ENCODE measurements at places on chromosomes 12 and 14.

DNA sequence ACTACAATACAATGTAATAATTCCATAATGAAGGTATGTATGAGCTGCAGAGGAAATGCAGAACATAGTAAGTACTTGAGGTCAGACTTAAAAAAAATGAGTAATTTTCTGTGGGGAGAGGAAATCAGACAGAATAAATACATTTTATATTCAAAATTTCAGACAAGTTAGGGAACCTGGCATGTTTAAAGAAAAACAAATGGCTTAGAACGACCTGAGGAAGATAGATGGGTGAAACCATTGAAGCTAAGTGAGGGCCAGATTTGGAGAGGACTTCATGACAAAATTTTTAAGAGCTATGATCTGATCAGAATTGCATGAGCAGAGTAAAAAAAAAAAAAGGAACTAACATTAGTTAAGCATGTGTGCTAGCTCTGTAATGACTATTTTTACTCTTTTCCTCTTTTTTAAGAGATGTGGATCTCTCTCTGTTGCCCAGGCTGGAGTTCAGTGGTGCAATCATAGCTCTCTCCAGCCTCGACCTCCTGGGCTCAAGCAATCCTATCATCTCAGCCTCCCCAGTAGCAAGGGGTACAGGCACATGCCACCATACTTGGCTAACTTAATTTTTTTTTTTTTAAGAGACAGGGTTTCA is 157.6 kb upstream of the PDE3A start:
- DNase-seq, result no peak

- peak; percentile 17 for DNase-seq
Measured at GRCh38 chr12:124397807-124398577, 103.1 kb downstream of the RFLNA start.

DNA sequence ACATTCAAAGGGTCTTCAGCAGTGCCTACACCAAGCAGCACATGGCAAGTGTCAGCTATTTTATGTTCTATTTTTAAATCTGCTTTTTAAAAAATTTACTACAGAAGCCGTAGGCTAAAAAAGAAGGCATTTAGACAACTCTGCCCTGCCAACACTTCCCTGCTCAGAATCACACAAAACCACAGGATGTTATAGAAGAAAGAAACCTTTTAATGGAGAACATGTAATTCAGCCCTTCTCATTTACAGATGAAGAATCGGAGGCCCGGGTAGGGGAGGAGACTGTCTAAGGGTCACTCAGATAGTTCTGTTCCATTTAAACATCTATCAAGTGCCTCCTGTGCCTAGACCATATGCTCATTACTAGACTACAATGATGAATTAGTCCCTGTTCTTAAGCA is 171.8 kb upstream of the NTF3 start:
- DNase-seq, result no peak

- no peak for DNase-seq
Measured at GRCh38 chr14:25546826-25547225, 496.9 kb upstream of the STXBP6 start.

DNA sequence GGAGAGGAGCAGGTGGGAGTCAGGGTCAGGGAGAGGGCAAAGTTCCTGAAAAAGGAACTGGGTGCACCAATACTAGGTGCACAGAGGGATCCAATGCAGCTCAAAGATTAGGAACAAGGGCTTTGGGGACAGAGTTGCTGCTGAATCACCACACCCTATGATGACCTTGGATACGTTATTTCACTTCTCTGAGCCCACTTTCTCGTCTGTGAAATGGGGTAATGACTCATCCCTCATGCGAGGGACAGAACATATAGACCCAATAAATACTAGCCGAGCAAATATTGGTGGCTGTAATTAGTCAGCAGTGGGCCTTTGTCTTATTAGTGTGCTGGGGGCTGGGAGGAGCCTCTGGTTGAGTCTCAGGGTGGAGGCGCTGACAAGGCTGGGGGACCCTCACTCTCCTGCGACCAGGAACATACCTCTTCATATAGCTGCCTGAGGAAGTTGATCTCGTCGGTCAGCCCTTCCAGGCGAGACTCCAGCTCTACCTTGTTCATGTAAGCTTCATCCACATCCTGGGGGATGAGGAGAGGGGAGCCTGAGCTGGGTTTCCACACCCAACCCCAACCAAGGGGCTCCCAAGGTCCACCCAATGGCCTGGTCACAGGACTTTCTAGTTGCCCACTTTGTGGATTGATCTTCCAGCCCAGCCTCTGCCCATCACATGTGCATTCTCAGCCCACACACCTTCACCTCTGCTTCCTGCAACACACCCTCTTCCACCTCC is 4.5 kb downstream of the KRT8 start:
- DNase-seq, result no peak

- DNase-seq, result no peak
Measured at GRCh38 chr12:124019115-124019514, 46.1 kb downstream of the ZNF664 start.

DNA sequence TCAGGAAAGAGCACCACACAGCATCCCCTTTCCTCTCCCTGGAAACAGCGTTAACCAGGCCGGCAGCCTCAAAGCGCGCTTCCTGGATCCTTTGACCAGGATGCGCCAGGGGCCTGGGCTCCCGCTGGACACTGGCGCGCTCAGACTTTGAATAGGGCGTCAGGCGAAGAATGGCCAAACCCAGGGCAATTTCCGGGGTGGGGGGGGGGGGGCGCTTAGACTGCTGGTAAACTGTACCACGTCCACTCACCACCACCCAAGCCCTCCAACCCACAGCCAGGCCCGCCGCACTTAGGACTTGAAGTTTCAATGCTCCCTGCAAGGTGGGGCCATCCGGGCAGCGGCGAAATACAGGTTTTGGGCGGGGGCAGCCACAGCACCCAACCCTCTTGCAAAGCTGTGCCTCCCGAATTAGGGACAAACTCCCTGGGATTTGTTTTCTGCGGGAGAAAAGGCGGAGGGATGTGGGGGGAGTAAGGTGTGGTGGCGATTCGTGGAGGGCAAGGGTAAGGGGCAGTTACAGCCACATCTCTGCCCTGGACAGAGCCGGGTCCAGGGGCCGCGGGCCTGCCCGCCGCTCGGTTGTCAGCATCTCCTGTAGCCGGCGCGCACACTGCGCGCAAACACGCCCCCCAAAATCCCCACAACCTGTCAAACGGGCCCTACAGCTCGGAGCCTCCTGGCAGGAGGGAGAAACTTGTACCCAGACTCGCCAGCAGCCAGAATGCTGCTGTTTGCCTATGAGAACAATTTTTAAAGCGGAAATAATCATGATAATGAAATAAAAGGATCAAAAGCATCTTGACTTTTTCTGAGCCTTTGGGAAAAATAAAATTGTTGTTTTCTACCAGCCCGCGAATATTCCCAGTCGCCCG is 958 bp downstream of the RTN1 start:
- DNase-seq, result no peak

- DNase-seq, result peak; percentile 41
Measured at GRCh38 chr12:104049278-104049902, 597 bp downstream of the GLT8D2 start.

DNA sequence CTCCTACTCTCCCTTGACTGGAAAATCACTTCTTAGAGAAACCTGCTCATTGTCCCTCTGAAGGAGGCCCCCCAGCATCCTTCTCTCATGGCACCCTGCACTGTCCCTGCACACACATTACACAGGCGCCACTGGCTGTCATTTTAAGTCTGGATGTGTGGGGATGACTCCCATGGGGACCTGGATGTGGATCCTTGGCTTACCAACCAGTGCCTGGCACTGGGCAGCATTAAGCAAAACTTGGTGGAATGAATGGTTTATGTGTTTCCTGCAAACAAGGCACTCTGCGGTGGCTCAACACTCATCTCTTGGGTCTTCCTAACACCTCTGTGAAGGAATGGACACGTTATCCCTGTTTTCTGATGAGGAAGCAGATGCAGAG is 162.4 kb downstream of the RBM19 start:
- DNase-seq, result no peak

DNA sequence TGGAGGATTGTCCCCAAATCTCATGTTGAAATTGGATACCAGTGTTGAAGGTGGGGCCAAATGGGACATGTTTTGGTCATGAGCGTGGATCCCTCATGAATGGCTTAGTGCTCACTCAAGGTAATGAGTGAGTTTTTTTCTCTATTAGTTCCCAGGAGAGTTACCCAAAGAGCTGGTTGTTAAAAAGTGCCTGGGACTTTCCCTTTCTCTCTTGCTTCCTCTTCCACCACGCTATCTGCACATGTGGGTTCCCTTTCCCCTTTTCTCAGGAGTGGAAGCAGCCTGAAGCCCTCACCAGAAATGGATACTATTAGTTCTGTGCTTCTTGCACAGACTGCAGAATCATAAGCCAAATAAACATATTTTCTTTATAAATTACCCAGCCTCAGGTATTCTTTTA is 465.4 kb downstream of the FSCB start:
- no peak for DNase-seq

- DNase-seq, result peak; percentile 12
Measured at GRCh38 chr14:65920996-65921395, 508.5 kb downstream of the FUT8 start.

GRCh38 chr12:50287271-50287670 is 4.0 kb upstream of the LIMA1 start:
- no peak for DNase-seq

DNA sequence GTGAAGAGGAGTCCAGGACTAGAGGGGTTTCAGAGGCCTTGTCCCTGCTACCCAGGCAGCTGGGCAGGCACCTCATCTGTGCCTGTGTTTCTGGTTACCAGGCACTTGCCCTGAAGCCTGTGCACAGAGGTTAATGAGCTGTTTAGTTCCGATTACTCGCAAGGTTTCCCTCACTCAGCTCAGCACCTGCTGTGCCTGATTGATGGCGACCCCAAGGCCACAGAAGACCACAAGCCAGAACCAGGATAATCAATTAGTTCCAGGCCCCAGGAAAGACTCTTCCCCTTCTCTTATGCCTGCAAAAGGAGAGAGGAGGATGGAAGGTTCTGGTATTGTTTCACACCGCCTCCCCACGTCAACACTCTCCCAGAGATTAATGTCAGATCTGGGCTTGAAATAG is 88.8 kb upstream of the NOS1 start:
- DNase-seq, result no peak

- no peak for DNase-seq
Measured at GRCh38 chr14:82422230-82422629, 888.6 kb upstream of the SEL1L start.

DNA sequence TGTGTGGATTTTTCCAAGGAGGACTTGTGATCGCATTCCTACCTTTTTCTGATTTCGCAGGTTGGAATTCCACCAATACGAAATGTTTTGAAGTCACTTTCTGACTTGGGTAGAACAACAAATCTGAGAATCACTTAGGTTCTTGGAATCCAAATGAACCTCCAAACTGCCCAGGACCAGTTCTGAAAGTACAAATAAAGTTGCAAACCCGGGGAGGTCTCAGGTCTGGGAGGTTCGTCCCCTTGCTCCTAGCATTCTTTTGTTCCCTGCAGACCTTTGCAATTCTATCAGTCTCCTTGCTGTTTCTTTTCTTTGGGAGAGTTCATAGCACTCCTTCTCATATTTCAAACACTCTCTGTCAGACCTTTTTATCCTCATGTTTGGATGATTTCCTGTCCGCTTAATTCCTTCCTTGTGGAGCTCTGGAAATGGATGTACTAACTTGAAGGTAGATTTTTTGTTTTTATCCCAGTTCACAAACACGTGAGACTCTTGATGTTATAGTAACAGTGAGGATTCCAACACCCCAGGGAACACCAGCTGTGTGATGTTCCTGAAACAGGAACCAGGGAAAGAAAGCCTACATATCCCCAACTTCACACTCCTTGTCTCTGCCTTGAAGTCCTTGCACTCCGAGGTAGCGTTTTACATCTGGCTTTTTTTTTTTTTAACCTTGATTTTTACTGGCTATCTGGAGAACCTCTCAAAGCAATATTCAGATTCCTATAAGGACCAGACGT is 70.6 kb downstream of the TMEM132C start:
- DNase-seq, result no peak

- no peak for DNase-seq
Measured at GRCh38 chr14:80446356-80446755, 235.1 kb upstream of the DIO2 start.

- DNase-seq, result no peak
Measured at GRCh38 chr14:52220924-52221811, 46.3 kb upstream of the PTGDR start.

GRCh38 chr12:58920961-58921861 is 907 bp upstream of the LRIG3 start:
- no peak for DNase-seq

GRCh38 chr12:97118796-97119375 is 211.8 kb downstream of the NEDD1 start:
- DNase-seq, result no peak

- DNase-seq, result no peak
Measured at GRCh38 chr12:115017346-115017745, 333.4 kb upstream of the TBX3 start.

GRCh38 chr14:68762953-68763764 is 29.7 kb downstream of the ZFP36L1 start:
- no peak for DNase-seq

GRCh38 chr12:52984136-52984535 is 22.1 kb upstream of the EIF4B start:
- DNase-seq, result no peak

DNA sequence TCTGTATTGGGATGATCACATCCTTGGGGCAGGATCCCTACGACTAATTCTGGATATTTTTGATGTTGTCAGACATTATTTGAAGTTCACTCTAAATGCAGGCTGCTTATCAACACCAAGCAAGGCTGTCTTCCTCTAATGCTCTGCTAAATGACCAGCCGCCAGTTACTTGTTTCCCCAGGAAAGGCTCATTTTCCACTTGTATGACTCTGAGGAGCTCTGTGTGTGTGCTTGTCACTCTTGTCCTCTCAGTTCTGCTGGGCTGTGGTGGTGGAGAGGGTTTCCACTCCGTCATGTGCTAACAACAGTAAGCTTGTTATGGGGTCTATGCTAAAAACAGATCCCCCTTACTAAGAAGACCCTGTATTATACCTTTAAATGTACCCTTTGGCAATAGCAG is 42.1 kb downstream of the ATL1 start:
- no peak for DNase-seq

DNA sequence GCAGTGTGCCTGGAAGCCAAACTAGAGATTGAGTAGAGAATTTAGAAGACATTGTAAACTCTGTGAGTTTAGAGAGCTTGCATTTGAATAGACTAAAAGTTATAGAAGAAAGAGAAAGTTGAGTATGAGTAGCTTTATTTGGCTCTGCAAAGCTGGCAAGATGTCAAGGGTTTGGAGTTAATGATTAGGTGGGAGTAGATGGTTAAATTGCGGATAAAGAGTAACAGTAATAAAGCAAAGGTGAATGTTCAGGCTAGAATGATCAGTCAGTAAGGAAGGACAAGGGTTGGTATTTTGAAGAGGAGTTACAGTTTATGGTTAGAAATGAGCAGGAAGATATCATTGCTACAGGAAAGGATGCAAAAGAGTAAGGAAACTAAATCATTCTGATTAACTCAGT is 5.2 kb downstream of the PPM1A start:
- DNase-seq, result no peak

All from fibroblast of skin of left quadriceps (primary cell).